Hematopoietic multipotent progenitor cell (in vitro differentiated cells): ENCODE measurements at places on chromosomes 2 and 18. TPM values are rescaled to one million over a fixed set of nuclear protein-coding genes. Genes with fewer than 3 reads are reported as not detected.

DNA sequence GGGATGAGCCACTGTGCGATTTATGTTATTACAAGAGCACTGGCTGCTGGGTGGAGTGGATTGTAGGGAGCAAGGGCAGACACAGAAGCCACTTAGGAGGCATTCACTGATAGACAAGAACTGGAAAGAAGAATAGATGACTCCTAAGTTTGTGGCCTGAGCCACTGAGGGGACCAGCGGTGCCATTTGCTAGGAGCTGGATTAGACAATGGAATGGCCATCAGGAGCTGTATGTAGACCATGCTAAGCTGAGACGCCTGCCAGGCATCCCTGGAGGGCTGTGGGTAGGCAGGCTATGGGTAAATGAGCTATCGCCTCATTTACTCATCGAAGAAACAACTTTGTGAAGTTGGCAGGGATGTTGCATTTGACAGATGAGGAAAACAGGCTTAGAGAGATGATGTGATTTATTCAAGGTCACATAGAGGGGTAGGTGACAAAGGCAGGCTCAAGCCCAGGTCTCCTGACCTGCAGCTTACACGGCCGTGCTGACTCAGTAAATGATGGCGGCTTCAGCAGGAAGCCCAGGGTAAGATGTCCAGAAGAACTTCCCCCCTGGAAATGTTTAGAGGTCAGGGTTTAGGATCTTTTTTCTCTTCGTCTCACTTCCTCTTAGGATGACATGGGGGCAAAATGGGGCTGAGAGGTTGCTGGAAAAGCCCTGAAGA lies 2.8 kb downstream of the MFSD2B start:
- DNase-seq: no peak

DNA sequence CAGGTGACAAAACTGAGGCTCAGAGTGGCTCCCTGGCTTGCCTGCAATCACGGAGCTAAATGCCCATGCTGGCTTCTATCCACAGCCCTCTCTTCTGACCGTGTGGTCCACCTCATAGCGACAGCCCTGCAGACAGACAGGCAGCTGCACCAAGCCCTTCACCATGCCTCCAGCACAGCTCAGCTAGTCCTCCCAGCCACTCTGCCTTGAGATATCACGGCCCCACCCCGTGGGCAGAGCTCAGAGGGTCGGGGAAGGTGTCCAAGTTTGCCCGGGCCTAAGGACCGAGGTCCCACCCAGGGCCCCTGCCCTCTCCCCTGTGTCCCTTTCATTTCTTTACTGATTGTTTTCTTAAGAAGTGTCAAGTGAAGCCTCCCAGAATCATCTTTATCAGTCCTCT lies 128.2 kb upstream of the GLI2 start:
- no peak for DNase-seq

GRCh38 chr2:101080211-101081068 lies 70.7 kb downstream of the TBC1D8 start:
- no peak for DNase-seq

DNA sequence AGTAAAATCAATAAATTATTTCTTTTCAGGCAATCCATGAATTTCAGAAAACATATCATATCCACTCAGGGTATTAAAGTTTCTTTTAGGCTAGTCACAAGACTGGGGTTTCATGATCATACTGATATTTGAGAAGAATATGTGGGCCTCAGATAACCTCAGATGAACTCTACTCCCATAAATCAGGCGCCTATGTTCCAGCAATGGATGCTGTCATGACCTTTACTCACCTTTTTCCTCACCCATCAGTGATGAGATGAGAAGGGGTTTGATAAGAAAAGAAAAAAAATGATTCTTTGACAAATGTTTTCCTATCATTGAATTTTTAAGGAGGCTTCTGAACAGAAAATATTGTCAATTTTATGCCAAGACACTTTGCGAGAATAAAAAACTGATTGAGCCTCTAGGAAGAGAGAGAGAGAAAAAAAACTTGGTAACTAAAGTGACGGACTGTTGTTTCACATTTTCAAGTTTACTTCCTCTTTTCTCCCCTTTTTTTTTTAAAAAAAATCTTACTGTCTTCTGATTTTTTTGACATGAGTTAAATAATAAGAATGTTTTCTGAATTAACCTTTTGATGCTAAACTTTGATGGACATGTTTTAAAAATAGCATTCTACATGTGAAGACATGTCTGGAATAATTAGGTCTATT lies 309.1 kb upstream of the MAP2 start:
- no peak for DNase-seq

DNA sequence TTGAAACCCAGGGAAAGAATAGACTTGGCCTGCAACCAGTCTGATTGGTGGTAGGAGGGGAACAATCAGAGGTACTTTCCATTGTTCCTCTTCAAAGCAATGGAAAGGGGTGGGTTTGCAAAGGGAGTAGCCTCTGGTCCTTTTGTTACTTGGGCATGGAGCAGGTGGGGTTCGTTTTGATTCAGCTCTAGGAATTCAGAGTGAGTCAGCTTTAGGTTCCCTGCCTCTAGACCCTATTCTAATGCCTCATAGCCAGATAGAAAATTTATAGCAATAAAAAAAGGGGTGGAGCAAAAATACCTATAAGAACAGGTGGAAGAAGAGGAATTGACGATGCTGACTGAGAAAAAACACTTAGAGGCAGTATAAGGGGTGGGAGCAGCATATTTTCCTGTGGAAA lies 636.4 kb downstream of the PLCL1 start:
- DNase-seq: no peak

- DNase-seq: no peak
These were observed 38.7 kb downstream of the PDIA6 start for GRCh38 chr2:10773821-10774341.

The COL3A1 gene
- total RNA-seq: not detected

The CROCC2 gene
- not detected for total RNA-seq
